ENCODE measurements at places on chromosomes 2 and 18.

GRCh38 chr2:137547842-137548241 lies 416.4 kb upstream of the HNMT start:
- no peak for DNase-seq

- no peak for DNase-seq
Observed at GRCh38 chr2:5057891-5058351, 634.3 kb upstream of the SOX11 start.

DNA sequence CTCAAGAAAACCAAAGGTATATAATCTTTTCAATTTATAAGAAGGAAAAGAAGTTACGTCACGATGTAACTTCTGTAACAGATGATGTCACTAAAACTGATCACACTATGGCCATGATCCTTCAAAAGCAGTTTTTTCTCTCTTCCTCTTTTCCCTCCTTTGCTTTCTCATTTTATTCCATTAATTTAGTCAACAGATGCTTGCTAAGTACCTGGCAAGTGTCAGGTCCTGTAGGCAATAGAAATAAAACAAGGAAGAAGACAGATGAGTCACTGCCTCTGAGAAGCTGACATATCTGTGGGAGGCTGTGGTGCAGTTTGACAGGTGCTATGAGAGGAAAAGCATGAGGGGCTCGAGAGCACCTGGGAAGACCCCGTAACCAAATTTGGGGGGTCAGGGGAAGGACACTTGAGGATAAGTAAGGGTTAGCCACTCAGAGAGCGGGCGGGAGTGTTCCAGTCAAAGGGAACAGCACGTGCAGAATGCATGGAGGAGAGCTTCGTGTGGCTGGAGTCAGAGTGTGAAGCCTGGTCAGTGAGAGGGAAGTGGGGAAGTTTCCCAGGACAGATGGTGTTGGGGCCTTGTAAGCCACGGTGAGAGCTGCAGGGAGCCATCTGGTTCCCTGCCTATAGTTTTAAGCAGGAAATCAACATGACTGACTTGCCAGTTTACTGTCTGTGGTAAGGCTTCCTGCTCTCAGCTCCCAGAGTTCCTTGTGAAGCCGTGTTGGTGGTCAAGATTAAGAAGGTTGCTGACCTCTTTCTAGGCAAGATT lies 198.8 kb upstream of the FOSL2 start:
- DNase-seq: no peak

DNA sequence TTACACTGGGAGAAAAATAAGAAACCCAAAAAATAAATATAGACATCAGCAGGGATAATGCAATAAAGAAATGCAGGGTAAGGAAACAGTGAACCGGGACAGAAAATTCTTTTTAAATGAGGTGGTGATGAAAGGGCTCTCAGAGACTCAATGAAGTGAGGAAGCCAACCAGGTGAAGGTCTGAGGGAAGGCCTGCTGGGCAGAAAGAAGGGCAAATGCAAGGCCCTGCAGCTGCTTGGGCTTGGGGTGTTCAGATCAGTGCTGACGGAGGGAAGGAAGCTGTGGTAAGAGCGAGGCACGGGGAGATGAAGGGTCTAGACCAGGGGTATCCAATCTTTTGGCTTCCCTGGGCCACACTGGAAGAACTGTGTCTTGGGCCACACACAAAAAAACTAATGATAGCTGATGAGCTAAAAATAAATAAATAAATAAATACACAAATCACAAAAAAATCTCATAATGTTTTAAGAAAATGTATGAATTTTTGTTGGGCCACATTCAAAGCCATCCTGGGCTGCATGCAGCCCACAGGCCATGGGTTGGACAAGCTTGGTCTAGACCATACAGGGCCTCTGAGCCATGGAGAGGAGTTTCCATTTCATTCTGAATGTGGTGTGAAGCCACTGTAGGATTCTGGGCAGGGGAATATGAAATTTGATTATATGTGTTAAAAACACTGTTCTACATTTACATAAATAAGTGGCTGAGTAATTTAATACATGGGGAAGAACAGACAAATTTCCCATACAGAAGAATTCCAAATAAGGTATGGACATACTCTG lies 96.3 kb upstream of the DNMT3A start:
- DNase-seq: no peak

- no peak for DNase-seq
Observed at GRCh38 chr2:70041663-70042062, 45.6 kb upstream of the PCBP1 start.

DNA sequence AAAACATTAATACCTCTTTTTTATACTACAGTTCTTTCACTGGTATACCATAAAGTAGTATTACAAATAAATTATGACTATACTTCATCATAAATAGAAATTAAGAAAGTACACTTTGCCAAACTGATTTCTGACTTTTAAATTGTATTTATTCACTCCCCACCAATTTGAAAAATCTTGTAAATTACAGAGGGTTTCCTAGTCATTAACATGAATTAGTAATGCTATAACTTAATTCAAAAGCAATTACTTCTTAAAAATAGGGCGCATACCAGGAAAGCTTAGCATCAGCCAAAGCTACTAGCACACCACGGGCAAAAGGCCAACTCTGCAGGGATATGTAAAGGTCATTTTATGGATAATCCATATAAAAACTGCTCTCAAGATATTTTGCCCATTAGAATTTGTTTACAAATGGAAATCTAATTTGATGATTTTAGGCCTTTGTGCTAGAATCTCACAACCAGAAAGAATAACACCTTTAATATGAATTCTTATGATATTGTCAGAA lies 142.3 kb downstream of the PIGN start:
- no peak for DNase-seq

DNA sequence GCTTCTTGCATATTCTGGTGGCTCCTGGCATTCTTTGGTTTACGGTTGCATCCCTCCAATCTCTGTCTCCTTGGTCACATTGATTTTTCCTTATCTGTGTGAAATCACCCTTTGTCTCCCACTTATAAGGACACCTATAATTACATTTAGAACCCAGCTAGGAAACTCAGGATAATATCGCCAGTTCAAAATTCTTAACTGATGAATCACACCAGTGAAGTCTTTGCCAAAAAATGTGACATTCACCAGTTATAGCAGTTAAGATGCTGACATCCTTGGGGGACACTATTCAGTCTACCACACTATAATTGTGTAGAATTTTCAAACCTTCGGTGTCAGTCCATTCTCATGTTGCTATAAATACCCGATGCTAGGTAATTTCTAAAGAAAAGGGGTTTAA lies 320.2 kb downstream of the TMX3 start:
- no peak for DNase-seq

DNA sequence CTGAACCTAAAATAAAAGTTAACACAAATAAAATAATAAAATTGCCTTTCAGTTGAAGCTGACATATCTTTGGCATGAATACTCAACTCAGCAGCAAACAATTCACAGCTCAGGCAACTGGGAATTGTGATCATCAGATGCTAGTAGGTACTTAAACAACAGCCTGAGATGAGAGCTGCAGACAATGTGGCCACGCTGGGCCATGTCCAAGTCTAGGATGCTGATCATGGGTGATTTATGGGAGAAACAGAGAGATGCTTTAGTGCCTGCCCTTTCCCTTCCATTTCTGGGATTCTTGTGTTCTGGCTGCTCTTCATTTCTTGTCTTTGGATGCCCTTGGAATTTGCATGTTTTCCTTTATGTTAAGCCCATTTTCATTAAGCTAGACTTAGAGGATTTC lies 212.4 kb upstream of the CWC22 start:
- no peak for DNase-seq

GRCh38 chr2:106205488-106205887 lies 11.4 kb upstream of the UXS1 start:
- DNase-seq: no peak

GRCh38 chr2:20940856-20941255 lies 103.0 kb downstream of the APOB start:
- no peak for DNase-seq

DNA sequence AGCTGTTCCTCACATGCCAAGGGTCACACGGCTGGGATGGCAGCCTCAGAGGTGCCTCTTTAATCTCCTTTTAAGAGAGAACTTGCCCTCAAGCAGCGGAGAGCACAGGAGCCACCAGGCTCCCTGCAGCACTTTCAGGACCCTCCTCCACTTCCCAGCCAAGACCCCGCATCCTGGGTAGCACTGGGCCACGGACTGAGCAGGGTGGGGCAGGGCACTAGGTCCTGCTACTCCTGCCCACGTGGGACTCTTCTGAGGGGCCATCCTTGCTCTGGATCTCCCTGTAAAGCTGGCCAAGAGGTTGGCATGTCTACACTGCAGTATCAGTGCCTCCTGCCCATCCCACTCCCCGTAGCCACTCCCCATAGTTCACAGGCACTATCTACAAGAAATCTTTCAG lies 175.3 kb upstream of the GLI2 start:
- DNase-seq: no peak
